ENCODE measurements at places on chromosomes 3 and 15.

DNA sequence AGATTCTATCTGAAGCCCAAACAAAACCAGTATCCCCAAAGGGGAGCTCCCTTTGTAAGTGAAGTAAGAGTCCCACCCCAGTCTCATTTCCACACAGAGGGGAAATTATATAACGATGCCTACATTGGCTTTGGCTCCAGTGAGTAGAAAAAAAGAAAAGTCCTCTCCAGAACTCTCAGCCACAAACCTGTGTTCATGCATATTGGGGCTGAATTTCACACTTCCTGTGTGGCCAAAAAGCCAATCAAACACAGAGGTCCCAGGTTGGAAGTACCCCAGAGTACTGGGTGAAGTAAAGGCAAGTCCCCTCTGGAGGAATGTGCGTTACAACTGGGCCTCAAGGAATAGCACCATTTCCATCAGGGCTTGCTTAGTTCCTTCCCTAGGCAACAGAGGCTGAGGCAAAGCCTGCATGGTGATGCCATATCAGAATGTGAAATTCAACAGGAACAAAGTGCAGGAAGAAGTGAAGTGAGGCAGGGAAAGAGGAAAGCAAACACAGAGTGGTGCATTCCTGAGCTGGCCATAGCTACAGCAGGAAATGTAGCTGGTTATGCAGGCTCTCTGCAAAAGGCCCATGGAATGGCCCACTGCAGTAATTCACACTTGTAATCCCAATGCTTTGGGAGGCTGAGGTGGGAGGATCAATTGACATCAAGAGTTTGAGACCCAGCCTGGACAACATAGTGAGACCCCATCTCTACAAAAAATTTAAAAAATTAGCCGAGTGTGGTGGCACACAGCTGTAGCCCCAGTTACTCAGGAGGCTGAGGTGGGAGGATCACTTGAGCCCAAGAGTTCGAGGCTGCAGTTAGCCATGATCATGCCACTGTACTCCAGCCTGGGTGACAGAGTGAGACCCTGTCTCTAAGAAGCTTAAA, 16.6 kb upstream of the CX3CR1 start:
- DNase-seq: no peak

DNA sequence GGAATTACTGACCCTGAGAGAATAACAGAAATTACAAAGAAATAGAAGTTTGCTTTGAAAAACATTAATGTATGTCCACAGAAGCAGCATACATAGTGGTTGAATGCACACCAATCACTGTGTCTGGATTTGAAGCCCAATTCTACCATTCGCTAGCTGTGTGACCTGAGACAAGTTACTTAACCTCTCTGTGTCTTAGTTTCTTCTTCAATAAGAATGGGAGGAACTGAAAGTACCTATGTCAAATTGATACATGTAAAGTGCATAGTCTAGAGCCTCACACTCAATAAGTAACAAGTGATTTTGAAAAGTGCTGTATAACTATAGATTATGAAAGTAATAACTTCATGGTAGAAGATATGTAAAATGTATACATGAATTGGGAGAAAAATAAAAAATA, 457.8 kb downstream of the FOXP1 start:
- DNase-seq: no peak

DNA sequence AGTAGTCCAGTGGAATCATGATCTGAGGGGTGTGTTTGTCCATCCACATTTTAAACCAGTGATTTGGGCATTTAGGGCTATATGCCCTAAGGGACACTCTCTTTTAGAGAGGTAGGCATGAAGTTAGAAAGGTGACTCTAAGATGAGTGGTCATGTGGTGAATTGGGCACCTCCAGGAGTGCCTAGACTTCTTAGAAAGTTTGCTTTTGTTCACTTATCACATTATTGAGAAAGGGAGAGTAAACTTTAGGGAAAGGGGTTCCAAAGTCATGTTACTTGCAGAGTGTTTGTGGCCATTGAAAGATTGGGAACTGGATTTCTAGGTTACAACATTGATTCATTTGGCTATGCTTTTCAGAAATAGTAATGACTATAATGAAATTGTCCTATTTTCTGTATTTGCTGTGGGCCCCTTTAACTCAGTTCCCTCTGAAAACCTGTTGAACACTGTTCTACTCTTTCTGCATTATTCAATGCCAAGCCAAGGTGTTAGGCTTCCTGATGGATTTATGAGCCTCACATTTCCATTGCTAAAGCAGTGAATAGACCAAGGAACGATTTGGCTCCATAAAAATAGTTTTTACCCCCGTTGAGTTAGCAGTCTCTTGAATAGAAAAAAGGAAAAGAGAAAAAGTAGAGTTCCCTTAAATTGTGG, 169.3 kb downstream of the PTPRG start:
- no peak for DNase-seq

GRCh38 chr3:124217542-124217941, 225.6 kb upstream of the ROPN1 start:
- DNase-seq: peak; percentile 75

DNA sequence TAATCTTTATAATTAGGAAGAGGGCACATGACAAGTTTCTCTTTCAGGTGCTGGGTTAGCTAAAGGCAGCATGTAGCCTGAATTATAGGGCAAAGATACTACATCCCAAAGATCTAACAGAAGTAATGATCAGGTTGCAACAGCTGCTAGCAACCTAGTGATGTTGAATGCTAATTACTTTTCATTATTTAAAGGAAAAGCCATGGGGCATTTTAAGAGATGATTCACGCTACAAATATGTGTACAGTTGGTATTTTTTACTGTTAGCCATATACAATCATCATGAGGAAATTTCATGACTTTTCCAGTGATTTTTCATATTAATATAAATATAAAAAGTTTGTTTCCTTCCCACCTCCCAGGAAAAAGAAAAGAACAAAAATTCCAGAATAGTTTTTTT, 43.0 kb downstream of the NEK10 start:
- no peak for DNase-seq

DNA sequence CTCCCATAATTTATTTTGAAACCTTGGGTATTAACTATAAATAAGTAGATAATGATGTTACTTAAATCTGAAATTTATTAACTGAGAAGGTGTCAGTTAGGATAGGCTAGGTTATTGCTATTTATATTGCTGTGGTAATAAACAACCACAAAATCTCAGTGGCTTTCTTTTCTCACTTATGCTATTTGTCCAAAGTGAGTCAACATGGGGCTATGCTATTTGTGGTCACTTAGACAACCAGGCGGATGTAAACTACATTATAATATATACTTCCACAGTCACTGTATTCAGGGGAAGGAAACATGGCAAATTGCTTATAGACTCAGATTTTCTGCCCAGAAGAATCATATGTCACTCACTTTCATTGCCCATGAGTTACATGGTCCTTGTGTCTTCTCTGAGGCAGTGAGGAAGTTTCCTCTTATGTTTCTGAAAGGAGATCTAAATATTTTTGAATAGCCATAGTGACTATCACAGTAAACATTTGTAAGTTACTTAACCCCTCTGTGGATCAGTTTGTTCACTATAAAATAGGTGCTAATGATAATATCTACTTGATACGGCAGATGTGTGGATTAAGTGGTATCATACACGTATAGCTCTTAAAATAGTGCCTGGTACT, 19.8 kb downstream of the HMG20A start:
- no peak for DNase-seq

GRCh38 chr15:25172691-25173090, 217.9 kb downstream of the SNRPN start:
- no peak for DNase-seq

- no peak for DNase-seq
These were observed 3.2 kb downstream of the CD276 start for GRCh38 chr15:73687351-73687750.

DNA sequence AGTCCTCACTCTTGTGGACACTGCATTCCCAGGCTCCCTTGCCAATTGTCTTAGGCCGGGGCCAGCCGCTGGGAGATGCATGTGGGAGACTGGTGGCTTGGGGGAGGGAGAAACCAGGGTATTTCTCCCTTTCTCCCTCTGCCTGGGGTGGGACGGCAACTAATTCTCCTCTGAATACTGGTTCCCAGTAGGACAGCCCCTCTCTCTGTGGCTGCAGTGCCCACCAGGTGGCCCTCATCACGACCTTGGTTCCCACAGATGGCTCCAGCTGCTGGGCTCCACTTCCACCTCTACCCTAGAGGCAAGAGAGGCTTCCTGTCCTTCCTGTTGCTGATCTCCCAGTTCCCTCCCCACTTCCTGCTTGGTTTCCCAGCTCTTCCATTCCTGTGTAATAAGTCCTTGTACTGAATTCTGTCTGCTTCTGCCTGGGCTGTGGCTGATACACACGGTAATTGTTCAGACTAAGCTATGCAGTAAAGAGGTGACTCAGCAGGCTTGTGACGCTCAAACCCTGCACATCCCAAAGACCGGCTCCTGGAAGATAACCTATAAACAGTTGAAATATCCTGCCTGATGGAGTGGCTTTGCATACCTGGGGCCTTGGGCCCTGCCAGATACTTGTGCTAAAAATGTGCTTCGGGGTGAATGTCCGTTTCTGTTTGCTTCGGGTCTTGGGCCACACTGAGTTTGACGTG, 20.4 kb upstream of the COPG1 start:
- no peak for DNase-seq

GRCh38 chr3:29247088-29247745, 33.7 kb upstream of the RBMS3 start:
- no peak for DNase-seq

- no peak for DNase-seq
These were observed 213.9 kb upstream of the RBMS3 start for GRCh38 chr3:29067007-29067406.

- no peak for DNase-seq
These were observed 8.1 kb downstream of the SPATA12 start for GRCh38 chr3:57068437-57069089.

- DNase-seq: no peak
These were observed 53.8 kb upstream of the TPM1 start for GRCh38 chr15:62988701-62989100.

GRCh38 chr3:20700714-20701113, 514.7 kb upstream of the SGO1 start:
- DNase-seq: no peak

DNA sequence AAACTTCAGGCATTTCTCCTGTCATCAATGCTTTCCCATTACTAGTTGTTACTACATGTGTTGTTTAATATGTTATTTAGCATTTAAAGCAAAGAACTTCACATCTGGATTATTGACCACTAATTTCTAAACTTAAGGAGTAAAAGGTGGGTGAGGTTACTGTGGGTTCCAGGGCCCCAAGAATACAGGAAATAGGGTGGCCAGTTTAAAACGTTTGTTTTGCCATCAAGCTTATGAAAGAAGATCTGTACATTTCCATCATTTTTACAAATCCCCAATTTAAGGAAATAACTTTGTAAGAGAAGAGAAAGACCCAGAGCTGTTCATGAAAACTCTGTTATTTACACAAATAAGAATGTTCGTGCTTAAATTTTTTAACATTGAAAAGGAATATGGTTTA, 54.5 kb upstream of the ACKR4 start:
- no peak for DNase-seq

- DNase-seq: no peak
These were observed 54.2 kb upstream of the RBMS3 start for GRCh38 chr3:29226706-29227105.

- DNase-seq: no peak
These were observed 199.6 kb upstream of the EIF1B start for GRCh38 chr3:40109641-40110490.

DNA sequence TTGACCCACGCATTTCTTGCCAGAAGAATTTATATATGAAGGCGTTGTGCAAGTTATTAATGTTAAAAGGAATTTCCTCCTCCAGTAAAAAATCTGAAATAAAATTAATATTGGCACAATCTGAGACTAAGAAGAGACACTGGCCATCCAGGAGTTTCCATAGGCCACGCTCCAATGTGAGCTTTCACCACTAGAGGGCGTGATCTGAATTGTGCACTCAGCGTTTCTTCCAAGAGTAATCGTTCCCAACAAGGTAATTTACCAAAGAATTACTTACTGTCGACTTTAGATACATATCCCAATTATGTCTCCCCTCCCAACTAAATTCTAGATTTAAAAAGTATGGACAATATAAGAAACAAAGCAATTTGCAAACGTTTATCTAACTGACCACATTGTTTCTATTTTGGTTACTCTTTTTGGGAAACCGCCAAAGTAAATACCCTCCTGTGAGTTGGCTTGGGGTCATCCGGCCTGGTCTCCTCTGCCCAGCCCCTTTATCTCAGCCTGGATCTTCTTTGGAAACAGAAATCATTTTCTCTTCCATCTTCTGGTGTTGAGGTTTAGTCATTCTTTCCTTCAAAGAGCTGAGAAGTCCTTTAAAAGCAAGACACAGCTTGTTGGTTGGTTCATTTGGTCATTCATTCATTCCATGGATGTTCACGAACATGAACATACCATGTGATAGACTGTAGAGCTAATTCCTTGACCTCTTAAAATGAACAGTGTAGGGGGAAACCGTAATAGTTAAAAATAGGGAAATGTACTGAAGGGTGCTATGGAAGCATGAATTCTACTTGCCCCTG, 26.2 kb downstream of the POLR2M start:
- DNase-seq: no peak

DNA sequence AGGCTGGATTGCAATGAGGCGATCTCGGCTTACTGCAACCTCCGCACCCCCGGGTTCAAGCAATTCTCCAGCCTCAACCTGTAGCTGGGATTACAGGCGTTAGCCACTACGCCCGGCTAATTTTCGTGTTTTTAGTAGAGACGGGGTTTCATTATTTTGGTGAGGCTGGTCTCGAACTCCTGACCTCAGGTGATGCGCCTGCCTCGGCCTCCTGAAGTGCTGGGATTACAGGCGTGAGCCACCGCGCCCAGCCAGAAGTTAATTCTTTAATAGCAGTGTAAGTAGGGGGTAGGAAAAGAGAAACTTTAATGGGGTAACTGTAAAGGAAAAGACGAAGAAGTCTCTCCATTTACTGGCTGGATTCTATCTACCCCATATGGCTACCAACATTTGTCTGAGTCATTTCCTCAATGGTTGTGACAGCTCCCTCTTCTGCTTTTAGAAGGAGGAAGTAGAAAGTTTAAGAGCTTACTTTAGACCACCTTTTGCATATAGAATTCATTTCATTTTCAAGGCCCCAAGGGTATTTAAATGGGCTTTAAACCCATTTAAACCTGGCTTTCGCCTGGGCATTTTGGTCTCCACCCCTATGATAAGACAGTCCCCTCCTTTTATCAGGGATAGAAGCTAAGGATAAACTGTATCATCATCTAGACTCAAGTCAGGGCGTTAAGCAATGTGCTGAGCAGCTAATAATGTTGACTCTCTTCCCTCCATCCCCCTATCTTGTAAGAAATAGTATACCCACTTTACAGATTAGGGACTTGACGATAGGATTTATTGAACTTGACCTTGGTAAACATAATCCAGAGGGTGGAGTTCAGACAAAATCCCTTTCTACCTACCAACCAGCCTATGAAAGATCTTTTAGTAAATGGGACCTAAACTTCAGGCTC, 1.1 kb upstream of the CDV3 start:
- no peak for DNase-seq

DNA sequence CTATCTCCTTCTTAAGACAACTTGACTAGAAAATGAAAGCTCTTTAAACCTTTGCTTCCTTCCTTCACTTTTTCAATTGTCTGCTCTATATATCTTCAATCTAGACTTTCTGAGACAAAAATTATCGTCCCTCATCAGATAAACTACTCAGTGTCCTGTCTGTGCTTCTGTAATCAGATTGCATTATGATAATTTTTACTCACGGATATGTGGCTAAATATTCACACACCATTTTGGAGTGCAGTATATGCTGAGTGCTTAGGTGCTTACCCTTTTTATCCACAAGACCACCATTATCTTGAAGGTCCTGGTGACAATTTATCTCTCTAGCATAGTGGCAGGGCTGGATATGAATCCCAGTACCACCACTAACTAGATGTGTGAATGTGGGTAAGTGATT, 1012.3 kb downstream of the TUSC7 start:
- no peak for DNase-seq

All from right renal pelvis (tissue), 4 donors.